ENCODE measurements at places on chromosomes 1 and 21. TPM values are rescaled to one million over a fixed set of nuclear protein-coding genes. Genes with fewer than 3 reads are reported as not detected.

ST6GALNAC5 gene
- 24.8 TPM for total RNA-seq

GRCh38 chr1:200905411-200906052, 10.8 kb downstream of the INAVA start:
- DNase-seq, result peak; percentile 85

- no peak for DNase-seq
Measured at GRCh38 chr1:208036918-208037766, 126.2 kb upstream of the CD34 start.

DNA sequence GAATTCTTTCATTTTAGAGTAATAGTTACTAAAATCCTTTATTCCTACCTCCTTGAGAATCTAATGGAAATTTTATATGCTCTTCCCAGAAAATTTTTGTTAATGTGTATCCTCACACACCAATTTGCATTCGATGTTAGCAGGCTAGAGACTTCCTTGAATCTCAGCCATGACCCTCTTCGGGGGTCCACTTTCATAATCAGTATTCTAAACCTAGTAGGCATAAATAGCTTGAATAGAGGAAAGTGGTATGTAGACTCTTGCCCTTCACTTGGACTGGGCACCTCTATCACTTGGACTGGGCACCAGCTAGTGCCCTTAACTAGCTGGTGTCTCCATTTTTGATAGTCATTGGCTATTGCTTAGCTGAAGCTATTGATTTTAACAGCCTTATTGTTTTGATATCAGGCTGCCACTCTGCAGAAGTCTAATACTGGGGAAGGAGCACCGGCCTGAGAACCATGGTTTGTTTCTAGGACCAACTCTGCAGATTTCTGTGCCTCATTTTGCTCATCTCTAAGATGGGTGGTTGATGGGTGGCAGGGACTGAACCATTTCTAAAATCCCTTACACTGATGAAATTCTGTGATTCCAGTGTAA, 42.8 kb downstream of the MRPL39 start:
- no peak for DNase-seq

DNA sequence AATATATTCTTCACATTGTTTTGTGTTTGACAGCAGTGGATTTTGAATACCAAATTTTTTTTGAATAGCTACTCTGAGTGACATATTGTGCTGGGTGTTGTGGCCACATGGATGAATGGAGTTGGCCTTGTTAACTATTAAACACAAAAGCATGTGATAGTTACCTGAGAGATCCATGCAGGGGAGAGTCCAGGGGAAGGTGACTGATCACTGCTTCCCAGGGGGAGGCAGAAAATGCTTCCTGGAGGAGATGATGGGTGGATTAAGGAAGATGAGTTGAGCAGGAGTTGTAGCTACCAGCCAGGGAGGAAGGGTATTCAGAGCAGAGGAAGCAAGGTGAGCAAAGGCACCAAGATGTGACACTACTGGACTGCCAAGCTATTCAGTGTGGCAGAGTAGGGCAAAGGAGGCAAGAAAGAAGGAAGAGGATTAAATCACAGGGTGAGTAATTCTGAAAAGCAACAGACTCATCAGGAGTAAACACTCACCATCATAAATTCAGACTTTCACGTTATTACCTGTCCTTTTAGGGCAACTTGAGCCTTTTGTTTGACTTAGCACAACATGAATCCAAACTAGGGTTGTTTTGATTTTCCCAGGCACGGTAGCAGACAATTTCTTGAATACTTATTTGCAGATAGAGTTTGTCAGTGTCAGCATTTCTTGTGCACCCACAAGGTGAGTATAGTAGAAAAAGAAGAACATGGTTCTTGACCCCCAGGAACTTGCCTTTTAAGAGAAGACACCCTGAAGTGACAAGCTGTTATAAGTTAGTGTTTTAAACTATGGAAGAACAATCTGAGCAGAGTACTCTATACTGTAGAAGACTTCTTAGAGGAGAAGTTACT, 4.2 kb downstream of the CD46 start:
- DNase-seq, result peak; percentile 44

GRCh38 chr1:241652012-241652411, at the start of gene WDR64:
Gene WDR64, plus strand, starts transcription at chr1:241652281. Its CDS starts 204 bp downstream, at chr1:241652485.
- no peak for DNase-seq

All from foreskin keratinocyte (primary cell).